GM23248 (cell line): ENCODE measurements at places on chromosomes 6 and 20. TPM values are rescaled to one million over a fixed set of nuclear protein-coding genes. Genes with fewer than 3 reads are reported as not detected.

DNA sequence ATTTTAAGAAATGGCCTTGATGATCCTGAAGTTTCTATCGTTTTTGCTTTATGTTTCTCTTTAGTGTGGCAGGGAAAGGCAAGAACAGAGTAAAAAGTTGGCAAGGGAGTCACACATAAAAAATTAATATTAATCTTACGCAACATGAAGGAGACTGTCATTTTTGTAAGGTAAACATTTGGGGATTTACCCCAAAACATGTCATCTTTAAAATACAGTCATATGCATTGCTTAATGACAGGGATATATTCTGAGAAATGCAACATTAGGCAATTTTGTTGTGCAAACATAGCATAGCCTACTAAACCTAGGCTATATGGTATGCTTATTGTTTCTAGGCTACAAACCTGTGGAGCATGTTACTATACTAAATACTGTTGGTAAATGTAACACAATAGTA lies 5.4 kb downstream of the RBL1 start:
- no peak overlapping the region for H3K27ac ChIP-seq
- no peak for DNase-seq
- no peak overlapping the region for H3K4me3 ChIP-seq
- no peaks in the 10 kb centered on the region for H3K36me3 ChIP-seq
- H3K4me1 ChIP-seq, result 0 out of 2 replicates have a peak, but pooled peaks cover 6% of the 10 kb centered on the region

GRCh38 chr6:68196645-68197044 lies 438.4 kb upstream of the ADGRB3 start:
- H3K4me3 ChIP-seq, result no peak overlapping the region
- H3K27ac ChIP-seq, result no peak overlapping the region
- H3K36me3 ChIP-seq, result no peaks in the 10 kb centered on the region
- DNase-seq, result peak; percentile 0
- no peaks in the 10 kb centered on the region for H3K27me3 ChIP-seq

GRCh38 chr6:156995502-156995901 lies 218.3 kb downstream of the ARID1B start:
- no peaks in the 10 kb centered on the region for H3K27me3 ChIP-seq
- peaks cover 10% of the 10 kb centered on the region for H3K4me1 ChIP-seq
- no peak for DNase-seq
- H3K36me3 ChIP-seq, result no peaks in the 10 kb centered on the region
- H3K27ac ChIP-seq, result no peak overlapping the region

ASIP gene
- not detected in 2 replicates for total RNA-seq

GRCh38 chr6:132101535-132101934 lies 150.4 kb upstream of the CCN2 start:
- H3K27ac ChIP-seq, result no peak overlapping the region
- H3K4me1 ChIP-seq, result peaks cover 6% of the 10 kb centered on the region
- no peaks in the 10 kb centered on the region for H3K27me3 ChIP-seq
- H3K36me3 ChIP-seq, result no peaks in the 10 kb centered on the region
- no peak overlapping the region for H3K4me3 ChIP-seq

DCDC2 gene
- total RNA-seq, result not detected in 2 replicates

- DNase-seq, result peak; percentile 70
- H3K4me3 ChIP-seq, result peak overlapping the region; percentile 30
- H3K27ac ChIP-seq, result peak overlapping the region; percentile 43
- H3K4me1 ChIP-seq, result peaks cover 42% of the 10 kb centered on the region
- no peaks in the 10 kb centered on the region for H3K36me3 ChIP-seq
- no peaks in the 10 kb centered on the region for H3K27me3 ChIP-seq
Observed at GRCh38 chr6:35017411-35018181, 123.5 kb downstream of the TCP11 start.

DNA sequence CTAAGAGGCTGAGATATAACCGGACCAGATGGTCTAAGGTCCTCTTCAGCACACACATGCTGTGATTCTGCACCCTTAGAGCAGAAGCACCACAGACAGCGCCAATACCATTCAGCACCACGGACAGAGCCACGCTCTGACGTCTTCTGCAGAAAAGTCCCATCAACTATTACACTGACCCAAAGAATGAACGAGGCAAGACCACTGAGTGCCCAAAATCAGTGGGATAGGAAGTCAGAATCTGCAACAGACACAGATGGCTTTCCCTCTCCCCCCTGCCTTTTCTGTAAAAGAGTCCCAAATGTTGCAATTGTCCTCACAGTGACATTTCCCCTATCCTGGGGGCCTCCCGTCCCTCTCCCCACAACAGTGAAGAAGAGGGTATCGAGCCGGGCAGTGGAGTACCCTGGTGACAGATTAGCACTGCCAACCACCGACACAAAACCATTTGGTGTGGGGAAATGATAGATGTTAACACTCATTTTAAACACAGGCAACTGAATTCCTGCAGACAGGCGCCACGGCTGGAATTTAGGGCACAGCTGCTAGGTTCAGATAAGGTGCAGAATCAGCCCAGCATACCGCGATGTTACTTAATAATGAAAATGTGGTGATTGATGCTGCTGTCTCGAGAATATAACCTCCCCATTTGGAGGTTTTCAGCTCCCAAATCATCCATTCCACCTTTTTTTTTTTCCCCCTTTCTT lies 66.6 kb upstream of the CTNNBL1 start:
- peak; percentile 63 for DNase-seq
- H3K4me3 ChIP-seq, result no peak overlapping the region
- H3K27ac ChIP-seq, result no peak overlapping the region
- H3K27me3 ChIP-seq, result peaks cover 18% of the 10 kb centered on the region; the same call in 1 of the 2 replicates

SLC17A9 gene
- 11.1 and 19.5 TPM in 2 replicates for total RNA-seq

DNA sequence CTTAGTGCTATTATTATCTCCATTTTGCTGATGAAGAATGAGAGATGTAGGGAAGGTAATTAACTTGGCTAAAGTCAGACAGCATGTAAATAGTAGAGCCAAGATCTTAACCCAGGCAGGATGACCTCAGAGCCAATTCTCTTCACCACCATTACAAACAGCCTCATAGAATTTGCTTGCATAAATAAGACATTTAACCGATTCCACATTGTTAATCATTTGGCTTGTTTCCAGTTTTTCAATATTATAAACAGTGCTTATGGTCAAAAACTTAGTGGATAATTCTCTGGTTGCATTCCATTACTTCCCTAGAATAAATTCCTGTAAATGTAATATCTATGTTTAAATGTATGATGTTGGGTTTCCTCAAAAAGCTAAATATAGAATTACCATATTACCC lies 19.1 kb upstream of the PRDM1 start:
- H3K4me3 ChIP-seq, result no peak overlapping the region
- H3K4me1 ChIP-seq, result peaks cover 21% of the 10 kb centered on the region
- no peak overlapping the region for H3K27ac ChIP-seq
- no peaks in the 10 kb centered on the region for H3K36me3 ChIP-seq
- H3K27me3 ChIP-seq, result no peaks in the 10 kb centered on the region
- DNase-seq, result no peak

ZSCAN31 gene
- total RNA-seq, result 0.54 and 1.3 TPM in 2 replicates

DNA sequence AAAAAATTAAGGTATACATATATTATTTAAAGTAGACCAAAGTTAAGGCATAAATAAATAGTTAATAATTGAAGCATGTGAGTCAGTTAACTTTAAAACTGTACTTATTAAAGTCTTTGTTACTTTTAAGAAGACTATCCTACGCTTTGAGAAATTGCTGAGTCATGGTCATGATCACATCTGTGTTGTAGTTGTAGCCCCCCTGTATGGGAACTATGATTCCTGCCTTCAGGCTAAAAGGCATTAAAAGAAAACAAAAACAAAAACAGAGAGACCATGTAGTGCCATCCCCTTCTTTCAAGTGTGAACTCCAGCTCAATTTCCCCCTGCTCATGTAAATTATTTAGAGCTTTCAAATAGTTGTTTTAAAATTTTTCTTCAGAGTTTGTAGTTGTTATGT lies 123.4 kb downstream of the FLRT3 start:
- H3K4me3 ChIP-seq, result no peak overlapping the region
- no peaks in the 10 kb centered on the region for H3K27me3 ChIP-seq
- 0 out of 2 replicates have a peak, but pooled peaks cover 2% of the 10 kb centered on the region for H3K4me1 ChIP-seq
- DNase-seq, result no peak

DNA sequence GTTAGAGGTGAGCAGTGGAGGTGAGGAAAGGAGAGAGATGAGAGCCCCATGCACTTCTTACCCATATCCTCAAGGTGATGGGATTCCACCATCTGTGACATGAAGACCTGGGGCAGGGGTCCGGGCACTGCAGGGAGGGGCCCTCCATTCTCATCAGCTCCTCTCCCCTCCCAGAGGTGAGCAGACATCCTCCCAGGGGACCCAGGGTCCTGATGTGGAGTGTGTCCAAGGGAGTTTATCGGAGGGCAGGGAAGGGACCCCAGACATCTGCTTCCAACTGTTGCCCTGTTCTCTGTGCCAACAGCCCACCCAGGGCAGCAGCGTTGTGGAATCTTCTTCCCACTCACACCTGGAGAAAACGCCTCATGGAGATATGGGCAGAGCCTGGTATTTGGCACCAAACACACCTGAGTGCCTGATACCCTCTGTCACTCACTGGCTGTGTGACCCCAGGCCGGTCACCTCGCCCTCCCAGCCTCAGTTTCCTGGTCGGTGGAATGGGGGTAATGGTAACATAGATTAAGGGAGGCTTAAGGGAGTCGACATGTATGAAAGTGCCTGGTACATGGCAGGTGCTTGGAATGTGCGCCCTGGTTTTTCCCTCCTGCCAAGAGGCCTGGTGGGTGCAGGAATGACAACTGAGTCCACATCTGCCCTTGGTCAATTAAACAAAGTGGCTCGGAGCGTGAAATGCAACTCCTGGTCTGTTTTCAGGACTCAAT lies 227.9 kb downstream of the PREX1 start:
- no peak overlapping the region for H3K27ac ChIP-seq
- H3K27me3 ChIP-seq, result peaks cover 7% of the 10 kb centered on the region; the same call in 1 of the 2 replicates
- H3K4me3 ChIP-seq, result no peak overlapping the region
- no peaks in the 10 kb centered on the region for H3K4me1 ChIP-seq

GRCh38 chr20:51153867-51154707 lies 131.2 kb upstream of the KCNG1 start:
- H3K27ac ChIP-seq, result no peak overlapping the region
- H3K4me1 ChIP-seq, result peaks cover 10% of the 10 kb centered on the region; the same call in 1 of the 2 replicates
- H3K4me3 ChIP-seq, result no peak overlapping the region
- peaks cover 44% of the 10 kb centered on the region for H3K27me3 ChIP-seq

ID1 gene
- total RNA-seq, result 583 and 780 TPM in 2 replicates

PGBD1 gene
- total RNA-seq, result 4.9 and 6.7 TPM in 2 replicates

LZTS3 gene
- total RNA-seq, result 9.0 and 12.1 TPM in 2 replicates

DNA sequence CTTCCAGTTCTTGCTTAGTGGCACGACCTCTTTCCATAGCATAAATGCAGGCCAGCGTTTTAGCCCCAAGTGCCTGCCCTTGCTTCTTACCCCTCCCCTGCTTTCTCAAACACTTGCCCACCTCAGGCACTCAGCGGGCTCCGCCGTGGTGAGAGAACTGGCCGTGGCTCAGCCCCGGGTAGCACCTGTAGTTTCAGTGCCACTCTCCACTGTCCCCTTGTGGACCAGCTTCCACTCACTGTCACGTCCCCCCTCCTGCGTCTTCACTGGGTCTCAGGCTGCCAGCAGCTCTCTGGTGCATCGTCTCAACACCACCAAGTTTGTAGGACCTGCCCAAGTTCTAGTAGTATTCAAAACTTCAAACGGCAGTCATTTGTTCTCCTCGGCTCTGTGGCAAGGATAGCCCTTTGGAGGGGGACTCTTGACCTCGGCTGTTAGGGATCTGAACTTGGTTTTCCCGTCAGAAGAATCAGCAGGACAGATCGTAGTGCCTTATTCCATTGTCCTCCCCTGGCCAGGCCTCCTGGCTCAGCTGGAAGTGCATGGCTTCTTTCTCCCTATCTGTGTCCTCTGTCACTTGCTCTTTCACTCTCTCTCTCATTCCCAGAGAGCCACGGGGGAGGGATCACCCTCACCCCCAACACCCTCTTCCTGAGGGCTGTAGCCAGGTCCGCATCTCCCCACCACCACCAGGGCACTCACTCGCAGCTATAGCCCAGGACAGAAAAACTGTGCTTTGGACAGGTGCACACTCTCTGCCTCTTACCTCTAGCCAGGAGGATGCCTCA lies 44.6 kb downstream of the STK35 start:
- 0 out of 2 replicates have a peak, but pooled peaks cover 3% of the 10 kb centered on the region for H3K36me3 ChIP-seq
- H3K4me3 ChIP-seq, result no peak overlapping the region
- H3K27me3 ChIP-seq, result no peaks in the 10 kb centered on the region
- H3K4me1 ChIP-seq, result peaks cover 13% of the 10 kb centered on the region
- no peak overlapping the region for H3K27ac ChIP-seq

DNA sequence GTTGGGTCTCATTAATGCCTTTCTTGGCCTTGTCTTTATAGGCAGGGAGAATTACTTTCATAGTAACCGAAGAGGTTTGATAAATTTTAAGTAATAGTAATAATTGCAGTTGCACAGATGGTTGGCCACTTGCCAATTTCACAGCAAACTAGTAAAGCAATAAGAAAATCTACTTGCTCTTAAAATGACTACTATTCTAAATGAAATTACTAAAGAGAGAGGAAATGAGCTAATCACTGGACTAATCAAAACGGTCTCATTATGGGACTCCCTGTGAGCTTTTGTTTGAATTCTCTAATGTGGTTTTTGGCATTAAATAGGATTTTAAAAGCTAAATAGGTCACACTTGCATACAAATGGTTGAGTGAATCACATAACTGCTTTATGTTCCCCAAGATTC lies 227.4 kb upstream of the PLN start:
- H3K27me3 ChIP-seq, result no peaks in the 10 kb centered on the region
- no peak overlapping the region for H3K4me3 ChIP-seq
- no peaks in the 10 kb centered on the region for H3K4me1 ChIP-seq
- no peaks in the 10 kb centered on the region for H3K36me3 ChIP-seq

DNA sequence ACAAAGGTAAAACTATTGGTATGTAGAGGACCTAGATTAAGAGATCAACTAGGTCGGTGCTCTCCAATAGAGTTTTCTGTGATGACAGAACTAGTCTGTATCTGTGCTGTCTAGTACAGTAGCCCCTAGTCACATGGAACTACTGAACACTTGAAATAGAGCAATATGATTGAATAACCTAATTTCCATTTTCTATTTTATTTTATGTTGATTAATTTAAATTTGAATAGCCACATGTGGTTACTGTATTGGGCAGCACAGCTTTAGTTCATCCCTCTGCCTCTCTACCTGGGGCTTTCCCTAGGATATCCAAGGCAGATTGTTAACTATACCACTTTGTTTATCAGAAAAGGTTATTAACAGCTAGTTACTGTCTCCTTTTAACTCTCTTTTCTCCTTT lies 27.0 kb downstream of the FILIP1 start:
- H3K36me3 ChIP-seq, result no peaks in the 10 kb centered on the region
- no peak for DNase-seq
- no peaks in the 10 kb centered on the region for H3K4me1 ChIP-seq
- H3K27ac ChIP-seq, result no peak overlapping the region
- H3K4me3 ChIP-seq, result no peak overlapping the region

FGD2 gene
- not detected in 2 replicates for total RNA-seq

DNA sequence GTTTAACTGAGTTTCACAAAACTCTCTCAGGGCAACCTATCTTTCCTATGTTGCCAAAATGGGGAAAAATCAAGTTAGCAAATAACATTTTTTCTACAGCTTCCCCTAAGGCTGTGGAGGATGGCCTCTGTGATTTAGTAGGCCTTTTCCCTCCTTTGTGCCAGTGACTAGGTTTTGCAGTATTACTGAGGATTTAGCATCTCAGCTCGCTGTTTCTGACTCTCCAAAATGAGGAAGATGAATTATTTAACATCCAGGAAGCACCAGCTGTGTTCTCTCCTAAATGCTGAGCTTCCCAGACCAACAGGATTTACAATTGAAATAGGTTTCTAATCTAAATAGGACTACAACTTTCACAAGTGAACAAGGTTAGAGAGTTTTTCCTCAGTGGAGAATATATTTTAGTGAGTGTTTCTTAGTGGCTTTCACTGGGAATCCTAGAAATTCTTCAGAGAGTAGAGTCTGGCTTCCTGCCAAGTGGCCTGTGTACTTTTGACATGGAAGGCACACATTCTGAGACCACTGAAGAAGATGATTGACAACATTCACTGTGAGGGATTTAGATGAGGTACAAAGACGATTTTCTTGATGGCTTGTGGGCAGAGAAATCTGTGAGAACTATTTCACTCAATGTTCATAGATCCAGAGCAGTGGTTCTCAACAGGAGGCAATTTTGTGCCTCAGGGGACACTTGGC lies 62.4 kb downstream of the PTCHD4 start:
- H3K27ac ChIP-seq, result no peak overlapping the region
- no peak overlapping the region for H3K4me3 ChIP-seq
- DNase-seq, result no peak
- H3K36me3 ChIP-seq, result no peaks in the 10 kb centered on the region
- no peaks in the 10 kb centered on the region for H3K27me3 ChIP-seq
